Vein endothelial cell (primary cell): ENCODE measurements at places on chromosomes 1 and 21. TPM values are rescaled to one million over a fixed set of nuclear protein-coding genes. Genes with fewer than 3 reads are reported as not detected.

The IL20 gene
- not detected in 2 replicates for total RNA-seq

The GBP5 gene
- under 0.01 and 0.38 TPM in 2 replicates for total RNA-seq

The LEPR gene
- 23.1 and 37.2 TPM in 2 replicates for total RNA-seq

The WNT2B gene
- total RNA-seq = 2.3 and 2.9 TPM in 2 replicates

The LRRN2 gene
- total RNA-seq = not detected in 2 replicates

The GPR3 gene
- total RNA-seq = 0.98 and 2.6 TPM in 2 replicates

The TNN gene
- total RNA-seq = under 0.01 TPM in 1 of 2 replicates, not detected in the other

The HAPLN2 gene
- not detected in 2 replicates for total RNA-seq

The SPATA45 gene
- not detected in 2 replicates for total RNA-seq

The SPATA46 gene
- total RNA-seq = not detected in 2 replicates

The MNDA gene
- not detected in 2 replicates for total RNA-seq

The LCE2B gene
- not detected in 2 replicates for total RNA-seq

The TEKT2 gene
- 0.10 and 0.33 TPM in 2 replicates for total RNA-seq

The EPHA8 gene
- not detected in 2 replicates for total RNA-seq

The OXCT2 gene
- total RNA-seq = 2.3 and 2.9 TPM in 2 replicates

The SYPL2 gene
- total RNA-seq = under 0.01 TPM in 1 of 2 replicates, not detected in the other
